ENCODE measurements at places on chromosomes 5 and 9.

DNA sequence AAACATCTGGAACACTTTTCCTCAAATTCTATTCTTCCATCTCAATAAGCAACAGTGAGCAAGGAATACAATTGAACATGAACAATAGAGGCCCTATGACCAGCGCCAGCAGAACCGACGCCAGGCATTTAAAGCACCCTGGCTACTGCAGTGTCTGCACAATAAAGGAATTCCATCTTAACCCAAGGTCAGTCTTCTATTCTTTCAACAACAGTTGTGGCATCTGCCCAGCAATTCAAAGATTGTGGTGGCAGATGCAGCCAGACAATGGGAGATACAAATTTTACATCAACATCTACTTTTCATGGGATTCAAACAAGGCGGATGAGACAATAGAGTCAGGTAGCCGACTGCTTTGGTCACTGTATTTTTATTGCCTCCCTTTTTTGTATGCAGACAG is 65.9 kb downstream of the ELL2 start:
- no peaks in the 10 kb centered on the region for H3K27me3 ChIP-seq
- peaks cover 90% of the 10 kb centered on the region for H3K36me3 ChIP-seq
- peaks cover 5% of the 10 kb centered on the region for H3K4me1 ChIP-seq

GRCh38 chr5:34598177-34598794 is 57.8 kb upstream of the RAI14 start:
- no peak overlapping the region for H3K4me3 ChIP-seq
- no peak overlapping the region for H3K27ac ChIP-seq
- no peaks in the 10 kb centered on the region for H3K27me3 ChIP-seq
- no peak for DNase-seq
- H3K36me3 ChIP-seq, result no peaks in the 10 kb centered on the region
- H3K4me1 ChIP-seq, result no peaks in the 10 kb centered on the region

DNA sequence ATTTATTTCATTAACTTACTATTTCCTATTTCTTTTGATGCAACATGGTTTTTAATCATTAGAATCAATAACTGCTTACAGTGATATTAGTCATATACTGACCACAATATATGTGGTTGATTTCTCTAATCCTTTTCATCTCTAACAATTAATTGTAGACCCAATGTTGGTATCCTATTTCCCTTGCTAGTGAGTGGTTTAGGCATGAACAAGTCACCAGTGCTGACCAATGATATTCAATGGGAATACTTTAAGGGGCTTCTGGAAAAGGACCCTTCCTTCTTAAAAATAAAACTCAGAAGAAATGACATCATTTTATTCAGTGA is 672.4 kb upstream of the GRAMD2B start:
- no peaks in the 10 kb centered on the region for H3K4me1 ChIP-seq
- no peak overlapping the region for H3K4me3 ChIP-seq
- DNase-seq, result no peak
- H3K27me3 ChIP-seq, result no peaks in the 10 kb centered on the region
- H3K27ac ChIP-seq, result no peak overlapping the region

- H3K27ac ChIP-seq, result no peak overlapping the region
- no peak overlapping the region for H3K4me3 ChIP-seq
- H3K36me3 ChIP-seq, result no peaks in the 10 kb centered on the region
- peaks cover 4% of the 10 kb centered on the region for H3K27me3 ChIP-seq
Measured at GRCh38 chr5:73135429-73136054, 15.2 kb downstream of the TMEM171 start.

DNA sequence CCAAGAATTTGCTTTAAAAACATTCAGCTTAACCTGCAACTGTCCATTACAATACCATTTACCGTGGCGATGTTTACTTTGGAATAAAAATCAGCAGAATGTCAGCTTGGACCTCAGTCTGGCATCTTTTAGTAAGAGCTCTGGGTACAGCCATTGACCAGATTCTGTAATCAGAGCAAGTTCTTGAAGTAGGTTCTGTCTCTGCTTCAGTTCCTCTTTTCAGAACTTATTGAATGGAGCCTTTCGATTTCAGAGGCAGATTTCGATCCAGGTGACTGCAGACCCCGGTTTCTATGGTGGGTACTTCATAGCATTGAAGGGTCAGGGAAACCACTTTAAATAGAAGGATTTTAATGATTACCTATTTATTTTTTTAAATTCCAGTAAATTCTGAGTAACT is 53.4 kb upstream of the SV2C start:
- no peaks in the 10 kb centered on the region for H3K27me3 ChIP-seq
- H3K4me3 ChIP-seq, result no peak overlapping the region
- no peak for DNase-seq
- no peaks in the 10 kb centered on the region for H3K4me1 ChIP-seq
- H3K36me3 ChIP-seq, result no peaks in the 10 kb centered on the region

GRCh38 chr5:16963821-16964220 is 27.7 kb upstream of the MYO10 start:
- no peaks in the 10 kb centered on the region for H3K27me3 ChIP-seq
- no peaks in the 10 kb centered on the region for H3K4me1 ChIP-seq
- no peak for DNase-seq
- H3K27ac ChIP-seq, result no peak overlapping the region

- no peak overlapping the region for H3K27ac ChIP-seq
- H3K27me3 ChIP-seq, result no peaks in the 10 kb centered on the region
- H3K36me3 ChIP-seq, result no peaks in the 10 kb centered on the region
- H3K4me1 ChIP-seq, result no peaks in the 10 kb centered on the region
Measured at GRCh38 chr5:79225441-79225840, 10.5 kb upstream of the JMY start.

GRCh38 chr9:27653246-27653645 is 80.0 kb upstream of the C9orf72 start:
- no peaks in the 10 kb centered on the region for H3K4me1 ChIP-seq
- H3K36me3 ChIP-seq, result no peaks in the 10 kb centered on the region
- no peak overlapping the region for H3K4me3 ChIP-seq
- no peak for DNase-seq
- no peaks in the 10 kb centered on the region for H3K27me3 ChIP-seq

DNA sequence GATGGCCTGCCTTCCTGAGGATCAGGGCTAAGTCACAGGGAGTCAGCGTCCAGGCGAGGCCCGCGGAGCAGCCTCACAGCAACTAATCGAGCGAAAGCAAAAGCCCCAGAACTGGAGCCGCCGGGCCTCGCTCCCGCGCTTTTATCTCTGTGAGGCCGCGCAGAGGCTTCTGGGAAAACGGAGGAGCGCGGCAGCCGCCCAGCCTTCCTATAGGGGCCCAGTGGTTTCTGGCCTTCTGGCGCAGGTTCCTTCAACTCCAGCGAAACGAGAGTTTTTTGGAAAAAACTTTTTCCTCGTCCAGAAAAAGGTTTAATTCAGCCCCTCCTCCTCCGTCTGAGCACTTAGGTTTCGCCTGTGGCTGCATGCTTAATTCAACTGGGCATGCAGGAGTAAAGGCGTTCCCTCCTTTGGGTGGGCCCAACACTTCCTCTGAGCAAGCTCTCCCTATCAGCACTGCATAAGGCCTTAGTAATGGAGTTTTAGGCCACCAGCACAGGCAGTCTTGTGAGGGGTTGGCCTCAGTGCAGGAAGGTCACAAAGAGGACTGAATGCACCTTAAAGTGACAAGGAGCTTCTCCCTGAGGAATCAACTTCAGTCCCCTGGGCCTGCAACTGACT is at the start of gene MEIKIN:
MEIKIN (minus strand) TSS at position 113 of the 618 bp plus-strand sequence. CDS start 158 bp downstream, outside the sequence.
- no peak within 1 kb of the TSS for H3K27ac ChIP-seq
- DNase-seq, result no peak
- H3K27me3 ChIP-seq, result no peaks in the 10 kb centered on the region
- no peak within 1 kb of the TSS for H3K4me3 ChIP-seq
- H3K36me3 ChIP-seq, result no peaks in the 10 kb centered on the region
- H3K4me1 ChIP-seq, result no peaks in the 10 kb centered on the region

DNA sequence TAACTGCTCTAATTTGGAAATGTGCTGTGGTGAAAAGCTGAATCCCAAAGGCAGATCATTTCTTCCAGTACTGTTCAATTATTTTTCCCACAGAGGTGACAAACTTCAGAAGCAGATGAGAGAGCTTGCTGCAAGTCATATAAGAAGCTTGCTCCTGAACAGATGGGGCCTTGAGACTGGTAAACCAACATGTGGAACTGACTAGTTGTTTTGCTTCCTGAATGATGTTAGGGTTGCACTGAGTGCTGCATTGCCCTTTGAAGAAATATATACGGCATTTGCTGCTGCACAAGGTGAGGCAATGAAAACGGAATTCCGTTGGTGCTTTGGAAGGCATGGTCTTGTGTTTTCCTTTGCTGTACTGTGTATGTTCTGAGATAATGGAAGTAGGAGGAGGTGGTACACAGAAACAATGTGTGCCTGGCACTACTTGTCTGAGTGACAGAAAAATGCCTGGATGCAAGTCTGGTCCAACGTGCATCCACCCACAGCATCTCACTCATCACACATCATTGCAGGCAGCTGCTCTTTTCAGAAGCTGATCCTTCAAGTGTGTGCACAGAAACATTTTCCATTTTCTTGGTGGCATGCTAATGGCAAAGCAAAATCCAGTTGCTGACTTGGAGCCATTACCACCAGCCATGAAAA is 76.9 kb downstream of the ANKH start:
- no peaks in the 10 kb centered on the region for H3K27me3 ChIP-seq
- DNase-seq, result no peak
- H3K27ac ChIP-seq, result no peak overlapping the region
- H3K36me3 ChIP-seq, result no peaks in the 10 kb centered on the region

GRCh38 chr5:124957063-124957462 is 210.6 kb upstream of the ZNF608 start:
- no peak overlapping the region for H3K4me3 ChIP-seq
- DNase-seq, result peak; percentile 18
- H3K4me1 ChIP-seq, result no peaks in the 10 kb centered on the region
- no peaks in the 10 kb centered on the region for H3K36me3 ChIP-seq
- peak overlapping the region; percentile 38 for H3K27ac ChIP-seq
- no peaks in the 10 kb centered on the region for H3K27me3 ChIP-seq

- H3K4me1 ChIP-seq, result no peaks in the 10 kb centered on the region
- peak overlapping the region; percentile 19 for H3K27ac ChIP-seq
- H3K4me3 ChIP-seq, result no peak overlapping the region
- H3K27me3 ChIP-seq, result no peaks in the 10 kb centered on the region
- DNase-seq, result no peak
Measured at GRCh38 chr5:67350185-67350584, 153.6 kb upstream of the CD180 start.

- H3K27ac ChIP-seq, result no peak overlapping the region
- H3K36me3 ChIP-seq, result no peaks in the 10 kb centered on the region
- no peak overlapping the region for H3K4me3 ChIP-seq
Measured at GRCh38 chr9:137956039-137956438, 78.5 kb downstream of the CACNA1B start.

- H3K4me3 ChIP-seq, result no peak overlapping the region
- H3K36me3 ChIP-seq, result no peaks in the 10 kb centered on the region
- no peaks in the 10 kb centered on the region for H3K4me1 ChIP-seq
- no peak overlapping the region for H3K27ac ChIP-seq
- no peaks in the 10 kb centered on the region for H3K27me3 ChIP-seq
- no peak for DNase-seq
Measured at GRCh38 chr5:173730632-173731298, 114.3 kb upstream of the BOD1 start.

DNA sequence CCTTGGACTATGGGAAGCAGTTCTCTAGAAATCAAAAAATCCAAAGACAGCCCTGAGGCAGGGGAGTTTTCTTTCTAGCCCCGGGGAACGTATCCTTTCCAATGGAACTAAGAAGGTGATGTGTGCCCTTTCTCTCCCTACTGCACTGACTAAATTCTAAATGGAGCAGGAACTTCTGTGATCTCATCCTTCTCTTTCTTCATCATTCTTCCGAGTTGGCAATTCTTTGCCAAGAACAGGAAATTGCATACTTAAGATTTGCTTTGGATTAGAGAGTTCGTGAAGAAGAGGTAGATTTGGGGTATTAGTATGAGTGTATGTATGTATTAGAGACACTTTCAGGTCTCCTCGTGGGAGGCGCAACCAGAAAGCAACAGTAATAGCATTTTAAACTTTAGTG is 178.0 kb upstream of the PIK3R1 start:
- DNase-seq, result no peak
- H3K27ac ChIP-seq, result no peak overlapping the region
- no peaks in the 10 kb centered on the region for H3K27me3 ChIP-seq
- no peaks in the 10 kb centered on the region for H3K36me3 ChIP-seq

DNA sequence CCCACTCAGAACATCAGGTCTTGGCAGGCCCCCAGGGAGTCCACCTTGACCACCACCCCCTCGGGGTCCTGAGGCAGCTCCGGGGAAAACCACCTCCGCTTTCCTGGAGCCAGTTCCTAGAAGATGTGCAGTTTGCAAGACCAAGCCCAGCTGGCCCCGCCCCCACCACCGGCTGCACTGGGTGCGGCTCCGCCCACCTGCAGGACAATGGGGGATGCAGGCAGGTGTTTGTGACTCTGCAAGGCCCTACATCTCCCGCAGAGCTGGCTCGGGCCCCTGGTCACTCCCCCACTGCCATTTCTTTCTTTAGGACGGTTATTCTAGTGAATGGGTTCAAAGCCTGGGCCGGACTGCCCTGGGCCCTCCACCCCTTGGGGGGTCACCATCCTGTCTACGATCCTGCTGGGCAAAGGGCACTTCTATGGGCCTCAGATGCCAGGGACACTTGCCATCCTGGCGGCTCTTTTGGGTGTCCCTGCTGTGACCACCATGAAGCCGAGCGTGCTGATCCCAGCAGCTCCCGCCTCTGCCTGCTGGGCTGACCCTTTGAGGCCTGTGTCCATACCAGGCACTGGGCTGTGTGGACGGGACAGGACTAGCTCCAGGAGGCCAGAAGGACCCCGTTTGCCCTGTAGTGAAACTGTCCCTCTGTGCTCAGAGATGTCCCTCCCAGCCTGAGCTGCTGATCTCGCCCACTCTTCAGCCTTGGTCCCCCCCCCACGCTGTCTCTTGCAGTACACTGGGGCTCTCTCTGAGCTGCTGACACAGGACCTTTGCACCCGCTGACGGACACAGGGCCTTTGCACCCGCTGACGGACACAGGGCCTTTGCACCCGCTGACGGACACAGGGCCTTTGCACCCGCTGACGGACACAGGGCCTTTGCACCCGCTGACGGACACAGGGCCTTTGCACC is 5.9 kb upstream of the NACC2 start:
- H3K4me3 ChIP-seq, result no peak overlapping the region
- H3K36me3 ChIP-seq, result no peaks in the 10 kb centered on the region
- no peak for DNase-seq
- H3K27me3 ChIP-seq, result no peaks in the 10 kb centered on the region
- no peak overlapping the region for H3K27ac ChIP-seq

DNA sequence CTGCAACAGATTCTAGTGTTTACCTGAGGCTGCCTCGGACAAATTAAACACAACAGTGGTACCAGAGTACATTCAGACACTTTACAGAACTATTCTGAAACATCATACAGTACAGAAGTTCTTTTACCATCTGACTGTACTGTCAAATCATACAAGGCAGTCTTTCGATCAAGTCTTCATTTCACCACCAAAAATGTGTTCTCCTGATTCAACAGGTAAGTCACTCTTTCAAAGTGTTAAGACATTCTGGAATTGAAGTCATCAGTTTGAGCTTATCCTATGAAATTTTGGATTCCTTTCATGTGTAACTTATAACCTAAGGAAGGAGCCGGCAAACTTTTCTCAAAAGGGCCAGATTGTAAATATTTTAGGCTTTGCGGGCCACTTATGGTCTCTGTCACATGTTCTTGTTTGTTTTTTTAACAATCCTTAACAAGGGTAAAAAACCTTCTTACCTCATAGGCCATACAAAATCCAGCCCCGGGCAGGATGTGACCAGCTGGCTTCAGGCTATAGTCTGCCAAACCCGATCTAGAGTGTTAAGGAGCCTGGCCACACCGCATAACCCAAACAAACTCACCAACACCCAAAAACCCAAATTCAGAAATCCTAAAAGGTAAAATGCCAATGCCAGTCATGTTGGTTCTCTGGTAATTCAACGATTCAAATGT is 151.6 kb downstream of the DENND1A start:
- H3K4me3 ChIP-seq, result no peak overlapping the region
- H3K36me3 ChIP-seq, result no peaks in the 10 kb centered on the region
- no peaks in the 10 kb centered on the region for H3K27me3 ChIP-seq
- DNase-seq, result no peak

- DNase-seq, result no peak
- no peak overlapping the region for H3K27ac ChIP-seq
- H3K36me3 ChIP-seq, result no peaks in the 10 kb centered on the region
- no peaks in the 10 kb centered on the region for H3K4me1 ChIP-seq
- no peaks in the 10 kb centered on the region for H3K27me3 ChIP-seq
Measured at GRCh38 chr5:151523335-151523734, 67.8 kb downstream of the FAT2 start.
